NCI-H1436 (cell line): ENCODE measurements at places on chromosomes 2 and 18.
A peak's percentile ranks its signal among the peaks of the same experiment; 100 is the strongest.

DNA sequence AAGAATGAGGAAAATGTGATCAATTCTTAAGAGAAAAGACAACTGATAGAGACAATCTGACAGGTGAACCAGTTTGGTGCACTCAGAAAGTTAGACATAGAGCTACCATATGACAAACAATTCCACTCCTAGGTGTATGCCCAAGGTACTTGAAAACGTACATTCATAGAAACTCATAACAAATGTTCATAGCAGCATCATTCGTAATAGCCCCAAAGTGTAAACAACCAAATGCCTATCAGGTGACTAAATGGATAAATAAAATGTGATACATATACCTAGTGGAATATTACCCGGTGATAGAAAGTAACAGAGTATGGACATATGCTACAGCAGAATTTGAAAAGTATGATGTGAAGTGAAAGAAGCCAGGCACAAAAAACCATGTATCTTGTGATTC lies 149.3 kb upstream of the TRIB2 start:
- DNase-seq = no peak

GRCh38 chr2:27921880-27922547 lies 31.5 kb downstream of the BABAM2 start:
- no peak for DNase-seq

- no peak for DNase-seq
These were observed 440.1 kb downstream of the ZEB2 start for GRCh38 chr2:144079803-144080202.

GRCh38 chr18:76495435-76496193 lies 572 bp upstream of the ZNF516 start:
- DNase-seq = no peak

GRCh38 chr2:28287256-28287915 lies 105.3 kb upstream of the FOSL2 start:
- no peak for DNase-seq

GRCh38 chr2:105100046-105100840 lies 62.4 kb downstream of the MRPS9 start:
- no peak for DNase-seq

- DNase-seq = no peak
These were observed 77.6 kb upstream of the ALPP start for GRCh38 chr2:232300894-232301387.

- no peak for DNase-seq
These were observed 162.9 kb upstream of the AGAP1 start for GRCh38 chr2:235330775-235331451.

DNA sequence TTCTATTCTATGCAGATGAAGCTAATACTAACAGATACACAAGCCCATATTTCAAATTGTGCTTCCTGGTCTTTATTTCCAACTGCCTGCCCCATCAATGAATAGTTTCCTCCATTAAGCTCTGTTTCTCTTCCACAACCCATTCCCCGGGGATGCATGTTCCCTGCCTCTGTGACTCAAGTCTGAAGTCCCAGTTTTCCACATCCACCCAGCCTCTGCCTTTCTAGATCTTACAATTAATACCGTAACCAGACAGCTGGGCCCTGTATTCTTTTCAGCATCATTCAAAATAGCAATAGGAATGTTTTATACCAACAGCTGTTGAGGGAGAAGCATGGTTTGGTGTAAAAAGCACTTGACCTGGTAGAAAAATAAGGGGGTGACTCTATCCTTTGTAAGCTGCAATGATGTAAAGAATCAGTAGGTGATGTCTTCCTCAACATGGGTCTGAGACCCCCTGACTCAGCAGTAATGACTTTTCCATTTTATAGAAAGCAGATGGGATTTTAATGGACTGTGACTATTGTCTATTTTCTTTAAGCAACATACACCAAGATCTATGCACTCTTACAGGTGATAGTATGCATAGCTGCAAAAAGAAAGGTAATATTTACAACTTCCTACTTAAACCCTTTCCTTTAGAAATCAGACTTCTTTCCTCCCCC lies 46.1 kb upstream of the DAPL1 start:
- DNase-seq = no peak

- DNase-seq = no peak
These were observed 1121.5 kb upstream of the DDX18 start for GRCh38 chr2:116692988-116693387.

DNA sequence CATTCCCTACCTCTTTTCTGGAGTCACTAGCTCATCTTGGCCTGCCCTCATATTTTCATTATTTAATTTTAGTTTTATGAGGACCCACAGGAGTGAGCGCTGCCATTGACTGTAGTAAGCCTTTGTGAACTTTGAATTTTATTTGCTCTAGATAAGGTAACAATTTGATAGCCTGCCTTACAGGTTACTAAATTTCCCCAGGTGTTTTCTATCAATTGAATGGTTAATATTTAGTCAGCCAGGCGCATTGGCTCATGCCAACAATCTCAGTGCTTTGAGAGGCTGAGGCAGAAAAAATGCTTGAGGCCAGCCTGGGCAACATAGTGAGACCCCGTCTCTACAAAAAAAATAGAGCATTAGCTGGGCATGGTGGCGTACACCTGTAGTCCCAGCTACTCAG lies 50.2 kb downstream of the DAW1 start:
- DNase-seq = no peak

GRCh38 chr2:27152102-27152795 lies 3.4 kb downstream of the TCF23 start:
- DNase-seq = no peak

DNA sequence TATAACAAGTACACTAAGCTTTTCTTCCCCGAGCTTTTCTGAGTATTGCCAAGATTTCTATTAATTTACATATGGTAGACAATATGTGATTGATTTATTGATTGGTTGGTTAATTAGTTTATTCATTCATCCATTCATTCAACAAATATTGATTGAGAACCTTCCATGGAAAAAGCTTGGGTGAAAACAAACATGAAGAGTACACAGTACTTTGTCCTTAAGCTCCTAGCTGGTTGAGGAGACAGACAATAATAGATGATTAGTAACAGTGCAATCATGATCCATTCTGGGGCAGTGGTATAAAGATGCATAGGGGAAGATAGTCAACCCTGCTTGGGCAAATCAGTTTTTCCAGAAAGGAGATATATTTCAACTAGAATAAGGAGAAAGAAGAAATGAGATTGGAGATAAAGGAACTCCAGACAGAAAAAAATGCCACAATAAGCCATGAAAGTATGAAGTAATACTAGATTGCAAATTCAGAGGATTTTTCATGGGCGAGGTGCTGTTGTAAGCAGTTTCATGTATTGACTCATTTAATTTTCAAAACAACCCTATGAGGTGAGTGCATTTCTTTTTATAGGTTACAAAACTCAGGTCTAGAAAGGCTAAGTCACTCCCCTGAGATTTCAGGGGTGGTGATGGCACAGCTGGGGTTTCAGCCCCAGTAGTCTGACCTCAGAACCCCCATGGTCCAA lies 129.5 kb downstream of the RND3 start:
- no peak for DNase-seq

GRCh38 chr2:126863336-126864015 lies 35.2 kb upstream of the TEX51 start:
- no peak for DNase-seq

- DNase-seq = no peak
These were observed 104.5 kb downstream of the PTGR3 start for GRCh38 chr18:75104483-75104882.

- DNase-seq = no peak
These were observed 72.4 kb downstream of the CTIF start for GRCh38 chr18:48611203-48611602.

DNA sequence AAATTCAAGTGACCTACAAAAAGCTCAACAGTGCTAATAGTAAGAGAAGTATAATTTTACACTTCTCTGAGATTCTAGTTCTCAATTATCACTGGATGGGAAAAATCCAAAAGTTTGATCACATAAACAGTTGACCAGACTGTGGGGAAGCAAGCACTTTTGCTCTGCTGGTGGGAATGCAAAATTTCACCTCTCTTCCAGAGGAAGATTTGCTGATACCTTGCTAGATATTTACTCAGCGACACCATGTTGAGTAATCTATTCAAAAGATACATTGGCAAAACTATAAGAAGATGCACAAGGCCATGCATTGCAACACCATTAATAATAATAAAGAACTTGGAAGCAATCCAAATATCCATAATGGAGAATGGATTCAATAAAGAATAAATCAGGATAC lies 204.4 kb downstream of the MREG start:
- no peak for DNase-seq

DNA sequence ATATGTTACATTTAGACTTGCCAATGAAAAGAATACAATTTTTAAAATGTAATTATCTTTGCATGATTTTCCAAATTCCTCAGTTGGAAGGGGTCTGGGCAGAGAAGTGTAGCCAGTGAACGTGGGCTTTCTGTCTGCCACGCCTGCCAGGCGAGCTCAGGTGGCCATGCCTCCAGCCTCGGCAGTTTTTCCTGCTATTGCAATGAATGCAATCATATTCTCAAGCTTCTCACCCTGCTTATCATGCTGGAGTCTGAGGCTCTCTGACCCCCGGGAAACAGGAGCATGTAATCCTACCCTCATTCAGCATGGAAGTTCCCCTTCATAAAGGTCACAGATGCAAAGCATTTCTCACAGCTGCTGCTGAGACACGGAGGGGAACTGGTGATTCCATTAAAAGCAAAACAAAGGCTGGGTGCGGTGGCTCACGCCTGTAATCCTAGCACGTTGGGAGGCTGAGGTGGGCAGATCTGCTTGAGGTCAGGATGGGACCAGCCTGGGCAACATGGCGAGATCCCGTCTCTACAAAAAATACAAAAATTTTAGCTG lies 154.8 kb downstream of the MBP start:
- DNase-seq = no peak

GRCh38 chr18:45342166-45342565 lies 273.1 kb upstream of the SLC14A2 start:
- no peak for DNase-seq

DNA sequence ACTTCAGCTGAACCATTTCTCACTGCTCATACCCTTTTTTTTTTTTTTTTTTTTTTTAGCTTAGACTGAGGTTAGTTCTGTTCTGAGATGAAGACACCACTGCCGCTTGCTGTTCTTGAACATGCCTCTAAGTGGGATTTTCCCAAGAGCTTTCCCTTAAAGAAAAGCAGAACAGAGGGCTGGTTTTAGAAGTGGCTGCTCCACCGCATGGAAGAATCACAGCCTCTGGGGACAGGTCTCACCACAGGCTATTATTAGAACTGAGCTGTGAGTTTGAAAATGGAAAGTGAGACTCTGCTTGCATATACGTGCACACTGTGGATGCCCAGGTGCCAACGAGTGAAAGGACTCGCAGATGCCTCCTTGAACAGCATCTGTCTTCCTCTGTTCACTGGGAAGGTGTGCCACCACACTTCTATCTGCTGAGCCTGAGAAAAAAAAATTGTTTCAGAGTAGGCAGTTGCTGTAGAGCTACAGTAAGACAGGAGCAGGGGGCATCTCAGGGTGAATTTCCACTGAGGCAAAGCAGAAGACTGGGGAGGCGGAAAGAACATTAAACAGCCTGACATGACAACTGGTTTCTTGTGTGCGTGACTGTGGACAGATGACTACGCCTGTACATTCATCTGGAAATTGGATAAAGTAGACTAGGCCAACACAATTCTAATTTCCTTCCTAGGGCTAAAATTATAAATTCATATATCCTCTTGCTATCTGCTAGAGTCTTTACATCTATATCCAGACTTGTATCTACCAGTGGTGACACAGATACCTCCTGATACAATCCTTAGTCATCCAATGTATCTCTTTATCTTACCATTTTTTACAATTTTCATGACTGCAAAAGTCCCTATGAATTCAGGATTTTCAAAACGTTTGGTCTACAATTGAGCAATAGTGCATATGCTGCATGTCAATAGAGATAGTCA lies 1045.7 kb upstream of the CELF4 start:
- no peak for DNase-seq

- no peak for DNase-seq
These were observed 77.3 kb downstream of the TTC21B start for GRCh38 chr2:165876269-165876668.

DNA sequence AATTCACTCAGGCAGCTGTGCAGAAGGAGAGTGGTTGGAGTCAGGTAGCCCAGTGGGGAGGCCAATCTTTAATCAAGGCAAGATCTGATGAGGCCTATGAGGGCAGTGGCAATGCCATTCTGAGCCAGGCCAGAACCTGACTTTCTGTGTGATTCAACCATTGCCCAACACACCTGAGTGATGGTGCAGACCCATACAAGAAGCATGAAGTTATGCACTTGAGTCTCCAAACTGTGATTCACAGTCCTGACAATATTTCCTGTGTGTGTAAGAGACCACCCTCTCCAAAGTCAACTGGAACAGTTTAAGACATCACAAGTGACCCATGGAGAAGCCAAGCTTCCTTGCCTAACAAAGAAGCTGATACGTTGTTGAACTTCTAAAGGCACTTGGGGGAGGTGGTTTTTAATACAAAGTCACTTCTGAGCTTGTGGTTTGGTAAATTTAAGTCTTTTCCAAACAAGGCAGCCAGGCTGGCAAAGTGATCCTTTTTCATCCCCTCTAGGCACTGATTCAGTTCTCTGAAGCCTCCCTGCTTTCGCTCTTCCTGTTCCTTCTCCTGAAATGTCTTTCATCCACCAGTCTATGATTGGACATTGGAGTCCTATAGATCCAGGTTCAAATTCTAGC lies 49.0 kb downstream of the VSNL1 start:
- DNase-seq = no peak

- no peak for DNase-seq
These were observed 10.0 kb downstream of the SUCLG1 start for GRCh38 chr2:84449055-84449454.

DNA sequence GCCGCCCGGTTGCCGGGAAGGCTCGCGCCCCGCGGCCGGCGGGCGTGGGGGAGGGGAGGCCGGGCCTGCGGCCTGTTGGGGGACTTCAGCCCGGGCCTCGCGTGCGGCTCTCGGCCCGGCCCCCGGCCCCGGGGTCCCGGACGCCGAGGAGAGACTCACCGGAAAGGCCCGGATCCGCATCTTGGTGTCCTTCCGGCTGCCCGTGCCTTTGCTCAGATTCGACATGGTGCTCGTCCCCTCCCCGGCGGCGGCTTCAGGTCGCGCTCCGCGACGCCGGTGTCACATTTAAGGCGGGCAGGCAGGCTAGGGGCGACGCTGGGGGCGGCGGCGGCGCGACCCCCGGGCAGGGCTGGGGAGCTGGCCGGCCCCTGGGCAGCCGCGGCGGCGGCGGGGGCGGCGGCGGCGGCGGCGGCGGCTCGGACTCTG lies 365 bp downstream of the CUL3 start:
- peak; percentile 25 for DNase-seq

DNA sequence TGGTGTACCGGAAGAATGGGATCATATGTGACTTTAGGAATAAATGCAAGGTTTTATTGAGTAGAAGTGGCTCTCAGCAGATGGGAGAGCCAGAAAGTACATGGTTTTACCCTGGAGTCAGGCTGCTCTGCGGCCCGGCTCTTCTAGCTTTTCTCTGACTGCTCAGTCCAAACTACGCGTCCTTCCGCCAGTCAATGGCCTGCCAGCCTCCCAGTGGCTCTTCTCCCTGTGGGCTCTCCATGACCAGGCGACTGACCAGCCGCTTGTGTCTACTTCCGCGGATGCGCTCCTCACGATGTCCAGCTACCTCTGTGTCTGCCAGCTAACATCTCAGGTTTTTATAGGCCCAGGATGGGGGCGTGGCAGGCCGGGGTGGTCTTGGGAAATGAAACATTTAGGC lies 220.4 kb downstream of the VAPA start:
- no peak for DNase-seq
